Psoas muscle (tissue), 8 donors: ENCODE measurements at places on chromosomes 2 and 18. TPM values are rescaled to one million over a fixed set of nuclear protein-coding genes. Genes with fewer than 3 reads are reported as not detected.
A peak's percentile ranks its signal among the peaks of the same experiment; 100 is the strongest.

DNA sequence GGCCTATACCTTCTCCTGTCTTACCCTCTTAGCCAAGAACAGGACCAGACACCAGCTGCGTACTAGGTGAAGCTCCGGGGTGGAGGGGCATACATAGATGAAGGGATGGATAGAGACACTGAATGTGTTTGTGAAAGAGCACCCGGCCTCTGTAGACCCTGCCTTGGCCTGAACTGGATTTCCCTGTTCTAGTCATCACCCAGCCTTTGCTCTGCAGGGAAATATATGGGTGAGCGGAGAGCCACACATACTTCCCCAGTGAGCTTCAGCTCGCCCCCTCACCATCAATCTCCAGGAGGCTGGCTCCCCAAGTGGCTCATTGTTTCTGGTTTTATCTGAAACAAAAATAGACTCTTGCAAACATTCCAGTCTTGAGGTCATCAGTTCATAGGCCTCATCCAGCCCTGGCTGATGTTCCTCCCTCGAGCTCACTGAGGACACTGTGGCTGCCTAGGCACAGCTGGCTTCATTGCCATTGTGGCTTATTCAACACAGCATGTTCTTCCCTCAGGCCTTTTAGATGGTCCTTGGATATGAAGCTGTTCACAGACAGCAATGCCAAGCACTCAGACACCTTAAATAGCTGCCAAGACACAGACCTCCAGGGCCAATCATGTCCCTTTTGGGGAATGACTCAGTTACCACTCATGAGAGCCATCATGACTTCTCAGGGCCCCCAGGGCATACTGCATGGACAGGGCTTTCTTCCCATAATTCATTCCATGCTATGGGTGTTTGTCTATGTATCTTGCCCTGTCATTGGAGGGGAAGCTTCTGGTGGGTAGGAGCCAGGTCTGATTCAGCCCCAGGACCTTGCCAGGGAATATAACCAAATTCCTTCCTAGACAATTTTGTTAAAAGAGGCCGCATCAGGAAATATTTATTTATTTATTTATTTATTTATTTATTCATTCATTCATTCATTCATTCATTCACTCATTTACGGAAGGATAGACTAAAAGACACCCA lies 82.4 kb downstream of the TTC32 start:
- H3K27me3 ChIP-seq, result no peaks in the 10 kb centered on the region
- no peak for DNase-seq
- no peaks in the 10 kb centered on the region for H3K4me1 ChIP-seq
- H3K27ac ChIP-seq, result no peak overlapping the region
- no peaks in the 10 kb centered on the region for H3K36me3 ChIP-seq

Gene UGT1A8
- not detected for total RNA-seq

Gene UGT1A4
- not detected for total RNA-seq

GRCh38 chr2:84906108-84906899 lies 848 bp downstream of the TMSB10 start:
- DNase-seq, result peak; percentile 53
- H3K27ac ChIP-seq, result peak overlapping the region; percentile 80
- H3K4me1 ChIP-seq, result peaks cover 3% of the 10 kb centered on the region
- no peaks in the 10 kb centered on the region for H3K27me3 ChIP-seq
- H3K36me3 ChIP-seq, result no peaks in the 10 kb centered on the region

Gene PLA2R1
- total RNA-seq, result 0.64 TPM
